ENCODE measurements at places on chromosomes 11 and 22.

- no peak for DNase-seq
These were observed 102.8 kb upstream of the DRD2 start for GRCh38 chr11:113578033-113578380.

DNA sequence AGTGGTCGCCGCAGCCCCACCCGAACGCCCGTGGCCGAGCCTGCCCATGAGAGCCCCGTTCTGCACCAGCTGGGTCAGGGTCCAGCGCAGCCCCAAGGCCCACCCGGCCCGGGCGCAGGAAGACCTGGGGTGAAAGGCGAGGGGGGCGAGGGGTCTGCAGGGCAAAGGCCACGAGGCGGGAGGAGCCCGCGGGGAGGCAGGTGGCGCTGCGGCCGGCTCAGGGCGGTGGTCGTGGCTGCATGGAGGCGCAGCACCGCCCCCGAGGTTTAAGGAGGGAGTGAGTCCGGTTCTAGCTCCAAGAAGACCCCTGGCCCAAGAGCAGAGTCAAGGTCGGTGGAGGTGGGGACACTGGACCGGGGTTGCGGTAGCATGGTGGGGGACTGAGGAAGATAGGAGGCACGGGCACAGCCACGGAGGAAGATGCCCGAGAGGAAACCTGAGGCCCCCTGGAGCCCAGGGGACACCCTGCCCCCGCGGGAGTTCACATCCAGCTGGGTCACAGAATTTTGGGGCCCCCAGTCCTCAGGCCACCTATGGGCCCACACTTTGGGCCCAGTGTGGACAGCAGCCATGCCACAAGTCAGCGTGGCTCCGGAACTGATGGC is 514 bp upstream of the HDAC10 start:
- DNase-seq, result no peak

- no peak for DNase-seq
These were observed 121.6 kb downstream of the DDX10 start for GRCh38 chr11:108786281-108786990.

- peak; percentile 69 for DNase-seq
These were observed 392.1 kb downstream of the NTM start for GRCh38 chr11:131762346-131763110.

DNA sequence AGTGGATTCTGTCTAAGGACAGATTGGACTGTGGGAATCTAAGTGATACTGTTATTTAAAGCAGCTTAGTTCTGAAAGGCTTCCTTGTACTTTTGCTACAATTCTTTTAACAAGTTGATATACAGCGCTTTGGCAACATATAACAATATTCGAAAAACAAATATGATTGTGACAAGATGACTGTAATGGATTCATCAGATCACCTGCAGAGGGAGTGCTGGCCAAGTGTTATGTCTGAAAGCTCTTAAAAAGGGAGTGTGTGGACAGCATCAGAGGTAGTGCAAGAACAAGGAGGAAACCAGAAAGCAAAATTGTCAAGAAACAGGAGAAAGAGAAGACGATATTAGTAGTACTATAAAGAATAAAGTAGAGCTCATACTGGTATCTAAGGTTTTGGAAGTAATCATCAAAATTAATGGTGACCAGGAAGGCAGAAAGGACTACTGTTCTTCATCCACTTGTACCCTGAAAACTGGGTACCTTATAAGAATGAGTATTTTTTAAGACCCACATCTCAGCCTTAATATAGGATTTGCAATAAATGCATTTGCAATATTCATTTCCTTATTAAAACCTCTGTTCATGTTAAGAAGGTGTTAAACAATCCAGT is 1112.0 kb upstream of the CCDC90B start:
- no peak for DNase-seq

GRCh38 chr11:92482492-92483060 is 258.0 kb downstream of the FAT3 start:
- no peak for DNase-seq

GRCh38 chr11:126440792-126441514 is 85.5 kb downstream of the ST3GAL4 start:
- DNase-seq, result peak; percentile 70

- no peak for DNase-seq
These were observed 16.7 kb downstream of the OSBPL5 start for GRCh38 chr11:3148255-3148989.

DNA sequence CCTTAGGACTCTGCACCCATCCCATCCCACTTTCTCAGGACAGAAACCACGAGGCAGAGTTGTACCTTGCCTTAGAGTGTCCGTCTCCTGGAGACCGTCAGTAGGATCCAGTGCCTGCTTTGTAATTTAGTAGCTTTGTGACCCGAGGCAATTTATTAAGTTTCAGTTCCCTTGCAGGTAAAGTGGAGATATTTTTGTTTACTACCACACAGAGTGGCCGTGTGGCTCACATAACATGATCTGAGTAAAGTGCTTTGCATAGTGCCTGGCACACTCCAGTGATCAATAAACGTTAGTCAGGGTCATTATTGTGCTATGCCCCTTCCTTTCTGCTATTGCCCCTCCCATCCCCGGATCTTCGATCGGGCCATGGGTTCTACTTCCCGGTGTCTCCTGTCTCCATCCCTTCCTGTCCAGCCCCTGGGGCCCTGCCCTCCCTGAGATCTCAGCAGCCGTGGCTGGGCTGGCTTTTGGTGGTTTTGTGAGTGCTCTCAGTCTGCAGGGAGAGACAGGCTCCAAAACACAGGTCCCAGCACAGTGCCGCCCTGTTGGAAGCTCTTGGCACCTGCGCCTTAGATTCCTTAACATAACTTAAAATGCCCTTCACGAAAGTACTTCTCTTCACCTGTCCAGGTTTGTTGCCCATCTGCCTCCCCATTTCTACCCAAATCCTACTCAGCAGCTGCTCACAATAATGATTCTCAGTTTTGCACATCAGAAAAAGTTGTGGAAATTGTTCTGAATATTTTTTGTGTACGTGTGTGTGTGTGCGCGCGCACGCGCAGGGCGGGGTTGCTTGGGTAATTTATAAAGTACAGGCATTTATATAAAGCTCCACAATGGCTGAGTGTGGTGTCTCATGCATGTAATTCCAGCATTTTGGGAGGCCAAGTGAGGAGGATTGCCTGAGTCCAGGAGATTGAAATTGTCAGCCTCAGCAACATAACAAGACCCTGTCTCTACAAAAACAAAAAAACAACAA is 753.7 kb downstream of the NTM start:
- DNase-seq, result no peak

DNA sequence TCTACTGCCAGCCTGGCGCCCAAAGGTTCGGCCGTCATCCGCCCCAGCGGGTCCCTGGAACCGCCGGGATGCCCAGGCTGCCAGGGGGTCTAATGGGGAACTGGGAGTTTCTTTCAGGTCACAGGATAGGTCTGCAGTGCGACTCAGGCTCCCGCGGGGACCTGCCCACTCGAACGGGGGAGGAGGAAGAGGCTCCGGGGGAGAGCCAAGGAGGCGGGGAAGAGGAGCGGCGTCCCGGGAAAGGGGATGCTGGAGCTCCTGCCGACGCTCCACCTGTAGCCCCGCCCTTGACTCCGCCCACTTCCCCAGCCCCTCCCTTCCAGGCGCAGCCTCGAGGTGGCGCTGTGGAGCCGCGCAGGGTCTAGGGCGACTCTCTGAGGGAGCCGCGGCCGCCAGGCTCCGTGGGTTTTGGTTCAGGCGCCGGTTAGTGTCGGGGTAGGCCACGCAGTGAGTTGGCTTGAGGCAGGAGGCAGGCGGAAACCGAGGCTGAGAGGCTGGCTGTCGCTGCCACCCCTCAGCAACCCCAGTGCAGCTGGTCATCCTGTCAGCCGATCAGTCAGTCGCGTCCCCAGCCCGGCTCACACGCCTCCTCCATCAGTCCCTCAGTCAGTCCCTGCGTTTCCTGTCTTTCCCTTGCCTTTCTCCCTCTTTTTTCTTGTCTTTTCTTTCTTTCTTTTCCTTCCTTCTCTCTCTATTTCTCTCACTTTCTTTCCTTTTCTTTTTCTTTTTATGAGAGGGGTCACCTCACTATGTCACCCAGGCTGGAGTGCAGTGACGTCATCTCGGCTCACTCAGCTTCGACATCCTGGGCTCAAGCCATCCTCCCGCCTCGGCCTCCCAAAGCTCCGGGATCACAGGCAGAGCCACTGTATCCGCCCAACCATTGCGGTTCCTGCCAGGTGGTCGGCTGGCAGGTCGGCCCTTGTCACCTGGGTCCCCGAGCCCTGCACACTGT is 26.4 kb downstream of the YWHAH start:
- peak; percentile 85 for DNase-seq

DNA sequence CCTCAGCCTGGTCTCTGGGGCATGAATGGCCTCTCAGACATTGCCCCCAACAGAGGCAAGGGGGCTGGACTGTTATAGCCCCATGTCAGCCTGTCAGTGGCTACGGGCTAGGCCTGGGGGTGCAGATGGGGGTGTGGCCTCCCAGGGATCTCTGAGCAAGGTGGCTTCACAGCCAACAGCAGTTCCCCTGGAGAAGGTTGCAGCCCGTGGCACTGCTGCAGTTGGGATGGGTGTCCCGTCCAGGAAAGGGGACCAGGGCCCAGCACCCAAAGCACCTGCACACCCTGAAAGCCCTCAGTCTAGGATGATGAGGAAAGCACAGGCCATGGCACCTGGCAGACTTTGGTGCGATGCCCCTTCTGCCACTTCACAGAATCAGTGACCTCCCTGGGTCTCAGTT is 101.3 kb downstream of the TP53I11 start:
- no peak for DNase-seq

- no peak for DNase-seq
These were observed 18.9 kb upstream of the MOB2 start for GRCh38 chr11:1505480-1505879.

DNA sequence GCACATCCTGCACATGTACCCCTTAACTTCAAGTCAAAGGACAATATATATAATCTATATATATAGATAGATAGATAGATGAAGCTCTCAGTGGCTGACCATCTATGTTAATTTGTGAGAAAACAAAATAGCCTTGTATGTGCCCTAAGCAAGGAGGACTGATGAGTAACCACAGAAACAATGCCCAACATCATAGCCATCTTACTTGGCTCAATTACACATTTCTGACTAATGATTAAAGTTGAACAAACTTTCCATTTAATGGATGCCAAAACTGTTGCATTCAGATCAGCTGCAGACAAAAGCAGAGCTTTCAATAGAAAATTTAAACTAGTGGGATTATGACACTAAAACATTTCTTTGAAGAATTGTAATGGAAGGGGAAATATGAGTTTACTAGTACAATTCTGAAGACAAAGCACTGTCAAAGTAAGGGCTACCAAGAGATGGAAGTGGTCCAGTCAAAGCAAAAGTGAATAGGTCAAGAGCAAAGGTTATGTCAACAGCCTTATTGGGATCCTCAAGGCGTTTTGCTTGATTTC is 1188.2 kb upstream of the RAG2 start:
- no peak for DNase-seq

DNA sequence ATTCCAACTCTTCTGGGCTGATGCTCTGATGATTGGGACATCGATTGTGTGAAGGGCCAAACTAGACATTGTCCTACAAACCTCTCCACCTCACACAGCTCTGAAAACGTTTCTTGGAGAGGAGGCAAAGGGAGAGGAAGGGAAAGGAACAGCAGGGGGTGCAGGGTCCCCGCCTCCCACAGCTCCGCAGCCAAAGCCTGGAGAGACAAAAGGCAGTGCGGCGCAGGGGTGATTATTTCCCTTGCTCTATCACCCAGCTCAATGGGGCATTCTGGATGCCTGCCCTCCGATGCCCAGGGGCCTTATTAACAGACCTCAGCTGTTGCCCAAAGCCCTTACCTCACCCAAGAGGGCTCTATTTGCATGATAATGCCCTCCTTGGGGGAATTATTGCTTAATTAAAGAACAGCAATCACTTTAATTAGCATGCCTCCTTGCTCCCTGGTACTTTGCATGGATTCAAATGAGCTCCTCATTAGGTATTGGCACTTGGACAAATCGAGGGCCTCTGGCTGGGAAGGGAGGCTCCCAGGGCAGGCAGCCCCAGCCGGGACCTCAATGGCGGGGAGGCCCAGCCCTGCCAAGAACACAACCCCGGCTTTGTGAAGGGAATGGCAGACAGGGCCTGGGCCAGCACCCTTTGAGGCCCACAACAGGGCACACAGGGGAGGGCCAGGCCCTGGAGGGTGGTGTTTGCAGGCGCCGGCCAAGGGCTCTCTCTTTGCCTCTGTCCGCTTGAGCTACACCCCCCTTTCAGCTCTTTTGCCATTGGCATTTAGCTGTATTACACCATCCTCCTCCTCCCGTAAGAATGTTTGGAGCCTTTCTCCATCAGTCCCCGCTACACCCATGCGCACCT is 19.8 kb upstream of the CDON start:
- no peak for DNase-seq

GRCh38 chr11:62012832-62013461 is 45.5 kb upstream of the FTH1 start:
- DNase-seq, result no peak

DNA sequence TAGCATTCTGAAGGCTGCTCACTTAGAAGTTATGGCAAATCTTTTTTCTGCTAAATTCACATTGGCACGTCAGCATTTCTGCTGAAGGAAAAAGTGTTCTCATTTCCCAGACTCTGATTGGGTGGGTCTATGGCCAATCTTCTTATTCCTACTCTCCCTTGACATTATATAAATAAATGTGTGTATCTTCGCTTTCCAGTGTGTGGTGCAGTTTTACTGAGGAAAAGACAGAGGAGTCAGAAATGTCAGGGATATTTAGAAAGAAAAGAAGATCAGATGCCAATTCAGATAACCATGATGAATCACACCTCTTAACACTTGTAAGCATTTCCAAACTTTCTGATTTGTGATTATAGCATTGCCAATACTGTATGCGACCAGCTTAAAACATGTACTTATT is 3.2 kb upstream of the BDNF start:
- no peak for DNase-seq

DNA sequence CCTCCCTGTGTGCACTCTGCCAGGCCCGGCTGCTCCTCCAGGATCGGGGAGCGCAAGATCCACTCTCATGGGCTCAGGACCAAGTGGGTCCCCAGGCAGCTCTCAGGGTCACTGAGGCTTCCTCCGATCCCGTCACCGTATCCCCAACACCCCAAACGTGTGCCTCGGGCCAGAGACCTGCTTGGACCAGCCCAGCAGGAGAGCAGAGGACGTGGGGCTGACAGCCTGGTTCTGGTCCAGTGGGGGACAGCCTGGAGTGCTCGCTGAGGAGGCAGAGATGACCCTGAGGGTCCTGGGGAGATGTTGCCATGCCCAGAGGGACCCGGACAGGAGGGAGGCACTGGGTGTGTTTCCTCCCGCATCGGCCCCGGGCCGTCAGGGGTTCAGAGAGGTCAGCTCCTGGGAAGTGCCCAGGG is 1402.6 kb downstream of the BRD1 start:
- no peak for DNase-seq

GRCh38 chr11:33655842-33656600 is 44.6 kb downstream of the C11orf91 start:
- DNase-seq, result no peak

DNA sequence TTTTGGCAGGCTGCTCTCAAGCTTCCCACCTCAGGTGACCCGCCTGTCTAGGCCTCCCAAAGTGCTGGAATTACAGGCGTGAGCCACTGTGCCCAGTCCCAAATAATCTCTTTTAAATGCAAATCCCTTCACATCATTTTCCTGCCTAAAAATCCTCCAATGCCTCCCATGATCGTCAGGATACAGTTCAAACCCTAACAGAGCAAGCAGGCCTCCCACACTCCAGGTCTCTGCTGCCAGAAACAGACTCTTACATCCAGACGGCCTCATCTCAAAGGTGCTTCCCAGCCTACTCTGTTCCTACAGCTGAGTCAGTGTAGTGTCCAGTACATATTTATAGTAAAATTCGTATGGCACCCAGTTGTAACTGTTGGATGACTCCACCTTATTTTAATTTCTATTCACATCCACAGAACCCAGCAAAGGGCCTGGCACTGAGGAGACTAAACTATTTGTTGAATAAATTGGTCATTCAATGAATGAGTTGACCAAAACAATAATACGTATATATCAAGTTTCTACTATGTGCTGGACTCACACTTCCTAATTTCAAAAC is 8.2 kb downstream of the SIRT3 start:
- DNase-seq, result no peak
